Activated CD8-positive, alpha-beta memory T cell treated with anti-CD3 and anti-CD28 coated beads for 1 hour (primary cell): ENCODE measurements at places on chromosomes 12 and 14.

DNA sequence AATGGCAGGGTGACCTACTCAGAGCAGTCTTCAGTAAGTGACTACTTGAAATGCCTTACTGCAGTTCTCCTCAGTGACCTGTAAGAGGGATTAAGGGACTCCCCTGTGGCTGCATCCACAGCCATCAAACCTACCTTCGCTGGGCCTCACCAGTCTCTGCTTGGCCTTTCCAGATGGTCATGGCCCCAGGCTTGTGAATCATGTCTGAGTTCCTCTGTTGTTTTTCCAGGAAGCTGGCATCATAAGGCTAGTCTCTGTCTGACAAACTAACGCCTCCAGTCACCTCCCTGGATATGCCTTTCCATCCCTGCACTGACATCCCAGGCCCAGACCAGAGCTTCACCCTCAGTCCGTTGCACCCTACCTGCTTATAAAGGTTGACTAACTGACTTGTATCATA lies 14.0 kb downstream of the RNASE2 start:
- no peak for DNase-seq

- no peak for DNase-seq
Measured at GRCh38 chr12:58415716-58416115, 474.3 kb downstream of the ATP23 start.

- no peak for DNase-seq
Measured at GRCh38 chr14:75422169-75422568, 5.7 kb upstream of the JDP2 start.

- no peak for DNase-seq
Measured at GRCh38 chr14:63737582-63738006, 9.7 kb upstream of the SGPP1 start.

DNA sequence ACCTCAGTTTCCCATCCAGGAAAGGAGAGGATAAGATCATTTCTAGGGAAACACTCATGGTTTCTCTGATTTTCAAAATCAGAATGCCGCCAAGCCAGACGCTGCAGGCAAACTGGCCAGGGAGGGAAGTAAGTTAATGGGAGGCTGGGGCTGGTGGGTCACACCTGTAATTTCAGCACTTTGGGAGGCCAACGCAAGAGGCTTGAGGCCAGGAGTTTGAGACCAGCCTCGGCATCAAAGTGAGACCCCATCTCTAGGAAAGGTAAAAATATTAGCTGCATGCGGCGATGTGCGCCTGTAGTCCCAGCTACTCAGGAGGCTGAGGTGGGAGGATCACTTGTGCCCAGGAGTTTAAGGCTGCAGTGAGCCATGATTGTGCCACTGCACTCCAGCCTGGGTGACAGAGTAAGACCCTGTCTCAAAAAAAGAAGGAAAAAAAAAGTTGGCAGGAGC lies 587 bp downstream of the SELPLG start:
- no peak for DNase-seq

- no peak for DNase-seq
Measured at GRCh38 chr12:103944964-103945363, 14.8 kb downstream of the HSP90B1 start.

DNA sequence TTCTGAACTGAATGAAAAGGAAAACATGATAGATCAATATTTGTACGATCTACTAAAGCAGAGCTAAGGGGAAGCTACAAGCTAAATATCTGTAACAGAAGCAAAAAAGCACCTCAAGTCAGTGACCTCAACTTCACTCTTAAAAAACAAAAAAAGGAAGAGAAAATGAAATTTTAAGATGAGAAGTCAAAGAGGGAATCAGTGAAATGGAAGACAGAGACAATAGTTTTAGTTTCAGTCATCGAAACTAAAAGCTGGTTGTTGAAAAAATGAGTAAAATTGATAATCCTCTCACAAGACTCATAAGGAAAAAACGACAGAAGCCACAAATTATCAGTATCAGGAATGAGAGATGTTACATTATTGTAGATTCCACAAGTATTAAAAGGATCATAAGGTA lies 11.9 kb upstream of the SLC2A13 start:
- DNase-seq, result no peak

DNA sequence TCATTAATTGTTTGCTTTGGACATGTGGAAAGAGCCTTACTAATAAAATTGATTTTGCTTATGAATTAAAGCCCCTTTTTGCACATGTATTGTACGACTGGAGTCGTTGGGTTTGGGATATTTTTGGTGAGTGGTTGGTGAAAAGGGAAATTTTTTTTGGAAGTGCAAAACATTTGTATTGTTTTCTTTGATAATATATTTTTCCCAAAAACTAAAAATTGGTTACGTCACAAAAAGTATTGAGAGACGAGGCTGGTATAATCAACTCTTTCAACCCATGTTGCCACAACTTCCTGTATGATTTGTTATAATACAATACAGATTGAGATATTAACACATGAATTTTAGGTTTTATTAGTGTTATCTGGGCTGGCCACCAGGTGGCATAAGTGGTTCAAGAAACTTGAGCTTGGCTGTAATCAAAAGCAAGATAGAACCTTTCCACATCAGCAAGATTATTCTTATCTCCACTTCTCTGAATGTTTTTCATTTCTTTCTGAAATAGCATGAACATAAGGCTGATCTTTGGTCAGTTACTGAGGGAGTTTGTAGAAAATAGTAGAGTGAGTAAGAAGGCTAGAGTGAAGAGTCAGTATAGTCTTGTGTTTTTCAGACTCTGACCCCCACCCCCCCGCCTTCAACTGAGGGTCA lies 8.7 kb downstream of the NGDN start:
- peak; percentile 37 for DNase-seq

- no peak for DNase-seq
Measured at GRCh38 chr14:78448164-78449094, 278.3 kb downstream of the NRXN3 start.

GRCh38 chr14:91373591-91374254 lies 43.9 kb downstream of the CCDC88C start:
- DNase-seq, result peak; percentile 30

GRCh38 chr12:13094367-13094766 lies 9.1 kb downstream of the GSG1 start:
- no peak for DNase-seq

DNA sequence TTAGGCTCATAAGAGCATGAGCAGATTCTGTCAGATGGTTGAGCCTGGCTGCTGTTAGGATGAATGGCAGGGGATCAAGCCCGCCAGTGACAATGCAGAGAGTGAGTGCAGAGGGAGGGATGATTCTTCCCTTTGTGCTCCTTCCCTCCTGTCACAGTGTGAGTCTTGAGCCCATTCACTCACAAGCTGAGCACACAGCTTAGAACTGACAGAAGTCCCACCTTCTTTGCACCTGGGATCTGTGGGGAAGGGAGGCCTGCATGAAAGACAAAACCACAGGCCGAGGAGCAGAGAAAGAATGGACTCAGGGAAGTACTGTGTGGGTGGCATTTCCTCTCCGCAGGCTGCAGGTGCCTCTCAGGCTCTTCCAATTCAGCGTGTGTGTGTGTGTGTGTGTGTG lies 160.6 kb downstream of the KCNA5 start:
- no peak for DNase-seq

DNA sequence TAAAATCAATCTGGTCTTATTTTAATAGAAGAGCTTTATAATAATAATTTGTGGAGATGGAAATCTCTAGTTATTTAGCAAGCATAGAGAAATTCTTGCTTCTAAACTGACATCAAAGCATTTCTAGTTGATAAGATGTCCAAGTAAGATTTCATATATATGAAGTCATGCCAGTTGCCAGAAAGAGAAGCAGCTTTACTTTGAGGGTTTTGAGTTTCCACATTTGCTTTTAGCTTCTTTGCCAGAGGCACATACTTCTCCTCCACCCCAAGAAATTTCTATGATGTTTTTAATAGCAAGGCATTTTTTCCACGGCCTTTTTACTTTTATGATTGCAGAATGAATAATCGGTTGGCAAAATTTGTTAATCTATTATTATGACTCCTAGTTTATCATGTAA lies 24.2 kb upstream of the YAF2 start:
- DNase-seq, result no peak

- no peak for DNase-seq
Measured at GRCh38 chr14:104504172-104504735, 75.3 kb upstream of the C14orf180 start.

GRCh38 chr14:102044566-102044965 lies 42.3 kb downstream of the HSP90AA1 start:
- no peak for DNase-seq

DNA sequence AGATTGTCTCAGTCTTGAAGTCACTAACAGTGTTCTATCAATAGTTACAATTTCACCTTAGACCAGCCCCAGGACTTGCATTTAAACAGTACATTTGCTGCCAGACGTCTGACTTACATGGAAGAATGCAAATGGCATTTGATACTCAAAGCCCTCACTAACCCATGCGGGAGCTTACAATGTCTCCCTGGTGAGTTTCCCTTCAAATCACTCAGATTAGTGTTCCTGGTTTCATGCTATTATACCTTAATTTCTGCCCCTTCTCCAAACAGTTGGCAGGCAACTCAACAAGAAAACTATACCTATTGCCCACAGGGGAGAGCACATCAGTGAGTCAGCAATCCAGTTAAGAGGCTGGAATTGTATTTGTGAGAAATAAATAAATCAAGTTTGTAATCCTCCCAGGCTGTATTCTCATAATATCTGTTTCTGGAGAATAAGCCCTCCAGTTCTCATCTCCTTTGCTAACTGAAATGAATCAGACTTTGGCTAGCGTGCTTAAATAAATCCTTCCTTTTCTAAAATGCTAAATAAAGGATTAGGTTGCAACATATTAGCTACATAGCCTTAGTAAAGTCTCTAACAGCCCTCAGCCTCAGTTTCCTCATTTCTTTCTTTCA lies 23.7 kb downstream of the GSTZ1 start:
- DNase-seq, result no peak

DNA sequence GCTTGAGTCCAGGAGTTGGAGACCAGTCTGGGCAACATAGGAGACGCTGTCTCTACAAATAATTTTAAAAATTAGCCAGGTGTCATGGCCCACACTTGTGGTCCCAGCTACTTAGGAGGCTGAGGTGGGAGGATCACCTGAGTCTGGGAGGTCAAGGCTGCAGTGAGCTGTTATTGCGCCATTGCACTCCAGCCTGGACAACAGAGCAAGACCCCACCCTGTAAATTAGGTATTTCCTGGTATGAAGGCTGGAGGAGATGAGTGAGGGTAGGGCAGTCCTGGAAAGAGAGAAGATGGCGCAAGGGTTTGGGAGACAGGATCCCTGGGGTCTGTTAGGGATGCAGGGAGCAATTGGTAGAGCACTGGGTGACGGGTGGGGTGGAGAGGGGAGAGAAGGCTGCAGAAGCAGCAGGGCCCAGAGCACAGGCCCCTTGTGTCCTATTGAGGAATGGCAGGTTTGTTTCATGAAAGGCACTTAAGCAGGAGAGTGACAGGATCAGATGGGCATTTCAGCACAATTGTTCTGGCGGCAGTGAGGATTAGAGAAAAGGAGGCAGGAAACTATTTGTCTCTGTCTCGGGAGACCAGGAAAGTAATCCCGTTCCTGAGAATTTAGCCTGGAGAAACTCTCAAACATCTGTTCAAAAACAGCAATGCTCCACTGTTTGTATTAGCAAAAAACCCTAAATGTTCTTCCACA lies 47.2 kb upstream of the KTN1 start:
- no peak for DNase-seq

DNA sequence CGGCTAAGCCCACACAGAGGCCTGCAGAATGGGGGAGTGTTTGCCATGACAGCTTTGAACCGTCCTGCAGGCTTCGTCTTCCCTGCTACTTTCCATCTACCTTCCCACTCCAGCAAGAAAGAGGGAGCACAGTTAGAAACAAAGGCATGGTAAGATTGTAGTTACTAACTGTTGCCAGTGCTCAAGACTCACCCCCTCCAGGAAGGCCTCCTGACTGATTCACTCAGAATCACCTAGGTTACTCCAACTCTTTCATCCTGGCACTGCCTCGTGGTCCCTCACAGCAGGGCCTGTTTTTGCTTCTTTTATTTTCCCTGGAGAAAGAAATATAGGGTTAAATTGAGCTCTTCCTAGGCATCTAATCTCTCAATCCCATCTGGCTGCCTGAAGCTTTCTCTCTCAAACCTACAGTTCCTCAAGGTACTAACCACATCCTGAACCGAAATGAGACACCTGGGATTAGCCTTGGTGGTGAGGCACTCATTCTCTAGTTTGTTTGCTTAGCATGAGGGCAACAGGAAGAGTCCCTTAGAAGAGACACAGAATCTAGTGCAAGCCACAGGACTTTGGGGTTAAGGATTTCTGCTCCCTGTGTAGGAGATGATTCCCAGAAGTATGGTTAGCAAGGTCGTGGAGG lies 7.8 kb downstream of the GALNT6 start:
- DNase-seq, result no peak

GRCh38 chr12:81257947-81258551 lies 180.2 kb downstream of the ACSS3 start:
- no peak for DNase-seq

GRCh38 chr12:109944561-109945359 lies 44.7 kb downstream of the TCHP start:
- no peak for DNase-seq

GRCh38 chr12:15662983-15663659 lies 126.1 kb downstream of the EPS8 start:
- no peak for DNase-seq

DNA sequence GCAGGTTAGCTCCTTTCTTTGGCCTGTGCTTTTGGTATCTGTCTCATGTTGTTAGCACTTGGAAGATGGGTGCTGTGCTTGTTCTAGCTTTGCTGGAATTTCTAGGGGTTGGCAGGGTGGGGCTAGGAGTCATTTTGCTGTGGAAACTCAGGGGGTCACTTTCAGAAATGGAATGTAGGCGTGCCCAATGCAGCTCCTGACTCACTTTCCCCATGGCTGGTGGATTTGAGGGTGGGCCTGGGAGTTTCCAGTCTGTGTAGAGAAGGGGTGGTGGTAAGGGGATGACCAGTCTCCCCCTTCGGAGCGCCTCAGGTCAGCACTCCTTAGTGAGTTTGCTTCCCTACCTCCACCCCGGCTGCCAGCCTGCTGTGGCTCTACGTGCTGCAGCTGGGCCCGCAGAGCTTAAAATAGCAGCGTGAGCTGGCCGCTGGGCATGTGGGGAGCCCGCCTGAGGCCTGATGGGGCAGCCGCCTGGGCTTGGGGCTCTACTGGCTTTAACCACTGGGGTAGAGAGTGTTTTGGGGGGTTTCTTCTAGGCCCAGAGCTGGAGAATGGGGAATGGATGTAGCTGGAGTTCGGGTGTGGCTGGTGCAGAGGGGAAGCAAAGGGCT lies 108.2 kb downstream of the TSPAN9 start:
- no peak for DNase-seq

GRCh38 chr14:95248432-95248831 lies 71.3 kb downstream of the CLMN start:
- DNase-seq, result no peak

- no peak for DNase-seq
Measured at GRCh38 chr12:124764870-124765580, 98.6 kb downstream of the SCARB1 start.

GRCh38 chr12:50051101-50051806 lies 6.1 kb upstream of the ASIC1 start:
- DNase-seq, result no peak

GRCh38 chr14:41607966-41608663 lies 1.4 kb downstream of the LRFN5 start:
- no peak for DNase-seq
